ENCODE measurements at places on chromosomes 7 and 10.

DNA sequence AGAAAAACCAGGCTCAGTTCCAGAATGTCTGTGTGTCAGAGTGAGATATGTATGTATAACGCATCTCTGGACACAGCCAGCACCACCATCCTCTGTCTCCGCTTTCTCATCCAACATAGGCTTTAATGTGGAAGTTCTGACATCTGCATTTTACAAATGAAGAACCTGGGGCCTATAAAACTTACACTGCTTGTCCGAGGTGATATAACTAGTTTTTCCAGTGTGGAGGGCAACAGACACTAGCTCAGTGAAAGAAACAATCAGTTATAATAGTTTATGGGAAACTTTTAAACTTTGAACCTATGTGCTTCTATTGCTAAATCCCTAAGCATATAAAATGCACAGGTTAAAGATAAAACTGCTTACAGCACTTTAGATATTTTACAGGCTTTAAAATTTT is 208.7 kb downstream of the CRPPA start:
- no peak for DNase-seq

GRCh38 chr10:13871776-13872175 is 285.0 kb downstream of the PRPF18 start:
- DNase-seq: no peak

DNA sequence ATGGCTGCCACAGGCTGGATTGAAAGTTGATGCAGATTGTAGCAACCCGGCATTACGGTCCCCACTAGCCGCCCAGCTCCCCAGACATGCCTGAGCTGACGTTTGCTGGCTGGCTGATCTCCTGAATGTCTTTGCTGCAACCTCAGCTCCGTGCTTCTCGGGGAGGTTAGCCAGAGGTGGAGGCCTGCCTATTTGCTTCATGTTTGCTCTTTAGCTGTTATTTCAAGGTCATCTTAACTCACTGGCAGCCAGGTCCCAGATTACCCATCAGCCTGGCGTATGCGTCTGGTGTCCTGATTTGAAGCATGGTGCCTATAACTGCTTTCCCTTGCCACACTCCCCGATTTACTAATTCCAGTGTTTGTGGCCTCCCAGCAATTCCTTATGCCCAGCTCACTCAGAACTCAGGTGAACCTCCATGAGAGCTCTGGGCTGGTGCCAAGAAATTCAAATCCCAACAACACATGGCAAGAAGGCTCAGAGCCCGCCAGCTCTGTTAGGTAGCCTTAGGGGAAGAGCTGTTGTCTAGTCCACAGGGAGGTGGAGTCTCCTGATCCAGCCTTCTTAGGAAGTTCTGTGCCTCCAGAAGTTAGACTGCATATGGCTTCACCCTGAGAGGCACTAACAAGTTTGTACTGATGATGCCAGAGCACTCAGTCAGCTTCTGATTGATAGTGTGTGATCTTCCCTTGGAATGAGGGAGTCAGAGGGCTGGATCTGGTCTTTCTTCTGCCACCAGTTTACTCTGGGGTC is 69.7 kb upstream of the EXOC4 start:
- DNase-seq: no peak

DNA sequence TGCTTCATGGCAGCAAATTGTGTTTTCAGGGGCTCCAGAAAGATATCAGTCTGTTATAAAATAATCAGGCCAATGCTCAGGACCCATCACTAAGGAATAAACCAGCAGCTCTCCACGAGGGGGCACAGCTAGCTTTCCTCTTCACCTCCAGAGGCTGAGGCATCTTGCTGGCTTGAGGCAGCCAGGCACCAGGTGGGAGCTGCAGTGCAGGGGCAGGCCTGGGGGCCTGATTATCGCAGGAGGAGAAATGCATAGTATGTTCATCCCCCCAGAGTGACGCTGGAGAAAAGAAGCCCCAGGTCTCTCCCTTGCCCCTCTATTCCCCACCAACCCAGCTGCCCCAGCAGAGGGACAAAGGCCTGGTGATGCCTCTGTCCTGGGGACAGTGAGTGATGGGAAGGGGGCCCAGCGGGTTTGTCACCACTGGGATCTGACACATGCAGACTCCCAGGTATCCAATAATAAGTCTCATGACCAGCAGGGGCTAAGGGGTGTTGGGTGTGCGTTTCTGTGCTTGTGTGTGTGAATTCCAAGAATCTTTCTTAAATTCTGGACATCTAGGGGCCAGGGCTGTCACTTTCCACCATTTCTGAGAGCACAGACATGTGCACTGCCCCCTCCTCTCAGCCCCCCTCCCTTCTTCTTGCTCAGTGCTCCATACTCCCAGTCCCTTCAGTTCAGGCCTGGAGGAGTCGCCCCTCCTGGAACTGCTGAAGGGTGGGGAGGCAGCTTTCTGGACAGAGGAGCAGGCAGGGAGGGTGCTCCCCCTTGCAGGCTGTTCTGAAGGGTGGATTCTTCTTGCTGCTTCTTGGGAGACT is 128.1 kb upstream of the FAM20C start:
- DNase-seq: no peak

GRCh38 chr10:126087796-126088505 is 191.6 kb downstream of the FANK1 start:
- DNase-seq: no peak

DNA sequence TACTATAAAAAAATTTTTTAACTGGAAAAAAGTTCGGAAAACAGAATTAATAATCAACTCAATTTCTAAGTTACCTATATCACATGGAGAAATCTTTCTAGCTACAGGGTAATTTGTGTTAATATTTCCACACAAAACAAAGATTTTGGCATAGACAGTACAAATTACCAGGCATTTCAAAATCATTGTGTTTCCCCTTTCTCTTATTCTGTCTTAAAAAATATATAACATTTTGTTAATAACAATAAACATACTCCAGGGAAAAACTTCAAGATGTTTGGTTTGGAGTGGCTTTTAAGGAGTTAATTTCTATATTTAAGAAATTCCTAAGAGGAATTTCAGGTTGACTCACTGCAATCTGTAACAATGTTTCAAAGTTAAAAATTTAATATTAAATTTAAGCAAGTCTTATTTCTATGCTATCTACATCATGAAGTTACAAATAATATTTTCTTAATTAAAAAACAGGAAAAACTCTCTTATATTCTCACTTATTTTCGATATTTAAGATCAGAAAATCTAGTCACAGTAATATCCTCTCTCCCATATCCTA is 132.6 kb downstream of the NRBF2 start:
- no peak for DNase-seq
